ENCODE measurements at places on chromosomes 2 and 18. TPM values are rescaled to one million over a fixed set of nuclear protein-coding genes. Genes with fewer than 3 reads are reported as not detected.

The LRRC30 gene
- total RNA-seq, result not detected

The CD28 gene
- 203 TPM for total RNA-seq

The MC4R gene
- not detected for total RNA-seq

DNA sequence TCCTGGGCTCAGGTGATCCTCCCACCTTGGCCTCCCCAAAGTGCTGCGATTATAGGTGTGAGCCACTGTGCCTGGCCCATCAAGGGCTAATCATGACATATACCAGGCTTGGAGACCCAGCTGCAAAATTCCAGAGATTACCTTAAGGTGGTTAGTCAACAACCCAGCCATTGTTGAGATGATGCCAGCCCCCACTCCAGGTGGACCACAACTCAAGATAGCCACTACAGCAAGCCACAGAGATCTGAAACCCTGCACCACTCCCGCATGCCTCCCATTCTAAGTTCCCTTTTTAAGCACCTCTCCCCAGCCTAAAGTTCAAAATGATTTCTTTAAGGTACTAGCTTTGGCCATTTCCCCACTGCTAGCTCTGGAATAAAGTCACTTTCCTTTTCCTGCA, 4.6 kb upstream of the CLK1 start:
- H3K27me3 ChIP-seq, result no peaks in the 10 kb centered on the region
- H3K27ac ChIP-seq, result no peak overlapping the region
- H3K4me1 ChIP-seq, result peaks cover 21% of the 10 kb centered on the region
- no peak overlapping the region for H3K4me3 ChIP-seq
- DNase-seq, result no peak

DNA sequence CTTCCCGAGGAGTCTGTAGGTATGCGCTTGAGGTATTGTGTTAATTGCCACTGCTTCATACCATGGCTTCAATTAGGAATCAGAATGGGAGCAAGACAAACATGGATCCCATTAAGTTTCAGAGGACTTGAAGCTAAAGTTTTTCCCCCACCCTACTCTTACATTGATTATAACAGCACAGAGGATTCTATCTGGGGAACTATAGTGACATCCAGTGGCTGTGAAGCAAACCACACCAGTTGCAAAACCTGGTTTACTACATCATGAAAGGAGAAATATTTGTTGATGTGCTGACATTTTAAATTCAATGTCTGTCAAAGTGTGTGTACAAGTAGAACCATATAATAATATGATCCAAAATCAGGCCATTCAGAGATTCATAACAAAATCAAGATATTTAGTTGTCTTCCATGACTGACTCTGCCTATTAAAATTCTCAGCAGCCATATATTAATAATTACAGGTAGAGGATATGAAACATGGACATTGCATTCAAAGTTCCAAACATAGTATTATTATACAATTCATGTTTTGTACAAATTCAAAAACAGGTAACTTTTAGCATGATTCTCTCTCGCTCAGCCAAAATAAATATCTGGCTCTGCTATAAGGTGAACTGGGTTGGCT, 82.9 kb downstream of the GRB14 start:
- H3K36me3 ChIP-seq, result no peaks in the 10 kb centered on the region
- H3K27ac ChIP-seq, result no peak overlapping the region
- H3K27me3 ChIP-seq, result no peaks in the 10 kb centered on the region
- no peaks in the 10 kb centered on the region for H3K4me1 ChIP-seq

- no peak overlapping the region for H3K27ac ChIP-seq
- no peak overlapping the region for H3K4me3 ChIP-seq
- DNase-seq, result no peak
- no peaks in the 10 kb centered on the region for H3K36me3 ChIP-seq
- H3K27me3 ChIP-seq, result no peaks in the 10 kb centered on the region
- H3K4me1 ChIP-seq, result no peaks in the 10 kb centered on the region
These were observed 1364.0 kb upstream of the NRXN1 start for GRCh38 chr2:52395912-52396311.

All from CD4-positive, alpha-beta memory T cell (primary cell).